ENCODE measurements at places on chromosomes 6 and 20.

- no peak for DNase-seq
These were observed 136.6 kb downstream of the BACH2 start for GRCh38 chr6:90160013-90160412.

GRCh38 chr20:13147071-13147963, 73.8 kb upstream of the ISM1 start:
- no peak for DNase-seq

- no peak for DNase-seq
These were observed 296.2 kb upstream of the MARCKS start for GRCh38 chr6:113560908-113561307.

DNA sequence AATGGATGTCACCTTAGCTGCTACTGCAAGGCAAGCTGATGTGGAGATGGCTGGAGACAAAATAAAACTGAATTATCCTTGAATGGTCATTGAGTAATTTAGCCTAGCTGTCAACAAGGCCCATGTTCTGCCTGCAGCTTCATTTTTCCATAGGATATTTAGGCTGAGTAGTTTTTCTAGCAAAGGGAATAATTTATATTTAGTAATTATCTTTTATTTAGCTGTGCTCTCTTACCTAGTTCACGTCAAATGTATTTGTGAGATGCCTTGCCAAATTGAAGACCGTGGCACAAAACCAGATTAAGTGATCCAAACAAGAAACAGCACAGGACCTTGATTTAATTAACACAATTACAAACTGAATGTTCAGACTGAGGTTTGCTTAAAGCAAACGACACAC, 77.4 kb upstream of the CEP162 start:
- DNase-seq = no peak

DNA sequence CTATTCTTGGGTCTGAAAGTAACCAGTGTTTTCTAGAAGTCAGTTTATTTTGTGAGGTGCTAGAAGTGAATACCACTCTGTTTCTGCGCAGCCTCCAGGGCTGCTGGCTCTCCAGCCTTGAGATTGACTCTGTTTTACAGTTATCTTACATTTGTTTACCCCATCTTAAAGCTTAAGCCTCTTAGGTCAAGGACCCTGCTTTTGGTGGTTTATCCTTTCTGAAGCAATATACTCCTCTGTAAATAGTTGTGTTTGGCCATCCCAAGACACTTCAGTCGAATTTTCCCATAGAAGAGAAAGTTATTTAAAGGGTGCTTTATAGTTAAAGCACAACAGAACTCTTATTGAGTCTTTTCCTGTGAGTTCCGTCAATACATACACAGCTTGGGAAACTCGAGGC, 190.6 kb upstream of the RSPO3 start:
- DNase-seq = no peak

- no peak for DNase-seq
These were observed 1131.7 kb upstream of the EYS start for GRCh38 chr6:66838764-66839163.

- no peak for DNase-seq
These were observed 4.3 kb downstream of the NANP start for GRCh38 chr20:25619514-25619913.

All from stimulated activated CD8-positive, alpha-beta memory T cell treated with anti-CD3 and anti-CD28 coated beads, Interleukin-15, amount 100 ng/mL, for 48 hours (primary cell).